Stimulated activated CD8-positive, alpha-beta memory T cell treated with anti-CD3 and anti-CD28 coated beads, Interleukin-4, amount 100 ng/mL, for 1 hour (primary cell): ENCODE measurements at places on chromosomes 4 and X.

DNA sequence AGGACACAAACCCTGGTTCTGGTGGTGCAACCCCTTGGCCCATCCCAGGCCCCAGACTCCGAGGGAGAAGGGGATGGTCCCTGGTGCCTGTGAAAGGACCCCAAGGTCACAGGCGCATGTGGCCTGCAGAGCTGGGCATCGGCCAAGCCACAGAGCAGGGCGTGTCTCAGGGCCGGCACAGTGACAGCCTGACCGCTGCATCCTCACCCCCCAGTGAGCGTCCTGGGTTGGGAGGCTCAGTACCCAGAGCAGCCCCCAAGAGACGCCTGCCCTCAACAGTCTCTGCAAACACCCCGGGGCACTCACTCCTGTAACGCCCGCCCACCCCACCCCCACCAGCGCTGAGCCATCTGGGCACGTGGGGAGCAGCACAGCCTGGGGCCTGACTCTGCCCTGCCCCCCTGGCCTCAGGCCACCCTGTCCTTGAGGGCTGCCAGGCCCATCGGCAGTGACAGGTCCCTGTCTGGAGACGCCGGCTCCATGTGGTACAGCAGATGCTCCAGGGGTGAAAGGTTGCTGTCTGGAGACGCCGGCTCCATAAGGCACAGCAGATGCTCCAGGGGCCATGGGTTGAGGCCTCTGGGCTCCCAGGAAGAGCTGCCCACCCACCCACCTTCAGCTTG is 24.5 kb upstream of the CPLX1 start:
- no peak for DNase-seq

- no peak for DNase-seq
Observed at GRCh38 chr4:185283723-185284122, 74.3 kb downstream of the SNX25 start.

GRCh38 chr4:55469979-55470378 is 74.2 kb downstream of the TMEM165 start:
- no peak for DNase-seq

GRCh38 chr4:110753466-110753865 is 130.6 kb upstream of the PITX2 start:
- no peak for DNase-seq

- no peak for DNase-seq
Observed at GRCh38 chrX:153886915-153887314, 942 bp upstream of the L1CAM start.

GRCh38 chrX:16215660-16216059 is 48.4 kb downstream of the MAGEB17 start:
- no peak for DNase-seq

GRCh38 chr4:73615613-73616012 is 4.6 kb downstream of the RASSF6 start:
- DNase-seq, result no peak

DNA sequence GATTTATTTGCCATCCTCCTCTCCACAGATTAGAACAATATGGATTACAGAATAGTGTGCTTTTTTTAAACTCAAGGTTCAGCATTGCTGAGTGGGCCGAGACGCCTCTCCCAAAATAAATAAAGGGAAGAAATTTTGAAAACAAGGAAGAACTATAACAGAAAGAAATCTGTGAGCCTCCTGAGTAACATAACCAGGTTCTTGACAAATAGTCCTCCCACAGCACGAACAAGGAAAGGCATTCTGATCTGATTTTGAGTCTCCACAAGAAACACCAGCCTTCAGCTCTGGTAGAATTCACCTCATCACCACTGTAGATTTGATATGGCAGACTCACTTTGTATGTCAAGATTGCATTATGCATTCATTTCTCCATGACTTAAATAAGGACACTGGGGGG is 173.6 kb downstream of the HHIP start:
- no peak for DNase-seq

DNA sequence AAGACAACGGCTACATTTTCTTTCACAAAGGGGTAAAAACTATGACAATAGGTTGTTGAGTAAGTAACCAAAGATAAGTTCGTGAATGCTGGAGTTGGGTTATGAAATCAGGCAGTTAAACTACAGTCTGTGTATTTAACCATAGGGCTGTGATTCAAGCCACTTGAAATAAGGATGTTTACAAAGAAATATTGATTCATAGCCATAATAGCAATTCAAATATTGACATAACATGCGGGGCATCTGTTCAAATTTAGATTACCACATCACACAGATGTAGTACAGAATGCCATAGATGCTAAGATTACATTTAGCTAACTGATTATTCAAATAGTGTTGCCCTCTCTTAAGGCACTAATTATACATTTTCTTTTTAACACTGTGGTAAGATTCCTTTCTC is 364.1 kb downstream of the FSTL5 start:
- no peak for DNase-seq

- no peak for DNase-seq
Observed at GRCh38 chrX:45619290-45619689, 418.6 kb upstream of the DIPK2B start.

- DNase-seq, result no peak
Observed at GRCh38 chr4:25861280-25861950, 1.4 kb downstream of the SEL1L3 start.

- DNase-seq, result no peak
Observed at GRCh38 chrX:111133389-111133788, 37.4 kb downstream of the PAK3 start.

- no peak for DNase-seq
Observed at GRCh38 chr4:32191961-32192360, 1471.8 kb downstream of the PCDH7 start.

- DNase-seq, result no peak
Observed at GRCh38 chrX:78199851-78200250, 60.4 kb upstream of the TAF9B start.

- DNase-seq, result no peak
Observed at GRCh38 chrX:152844256-152844655, 13.4 kb downstream of the NSDHL start.

GRCh38 chr4:37976991-37977470 is 16.8 kb downstream of the PTTG2 start:
- peak; percentile 57 for DNase-seq

GRCh38 chrX:133742602-133743305 is 242.6 kb downstream of the GPC3 start:
- no peak for DNase-seq

DNA sequence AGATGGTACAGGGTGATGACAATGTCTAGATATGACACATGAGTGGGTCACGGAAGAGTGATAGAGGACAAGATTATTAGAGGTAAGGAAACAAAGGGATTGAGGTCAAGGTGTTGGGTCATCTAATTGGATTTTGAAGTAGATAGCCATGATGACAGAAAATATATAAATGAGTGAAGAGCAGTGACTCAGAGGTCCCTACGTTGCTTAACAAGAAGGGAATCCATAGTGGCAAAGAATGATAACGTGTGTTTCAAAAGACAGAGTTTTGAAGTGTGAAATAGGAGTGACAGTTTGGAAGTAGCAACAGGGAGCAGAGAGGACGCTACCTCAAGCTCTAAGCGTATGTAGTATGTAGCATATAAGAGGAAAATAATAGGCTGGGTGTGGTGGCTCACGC is 22.2 kb upstream of the CAMK2D start:
- no peak for DNase-seq

- no peak for DNase-seq
Observed at GRCh38 chrX:107355533-107355932, 93.9 kb upstream of the FRMPD3 start.

DNA sequence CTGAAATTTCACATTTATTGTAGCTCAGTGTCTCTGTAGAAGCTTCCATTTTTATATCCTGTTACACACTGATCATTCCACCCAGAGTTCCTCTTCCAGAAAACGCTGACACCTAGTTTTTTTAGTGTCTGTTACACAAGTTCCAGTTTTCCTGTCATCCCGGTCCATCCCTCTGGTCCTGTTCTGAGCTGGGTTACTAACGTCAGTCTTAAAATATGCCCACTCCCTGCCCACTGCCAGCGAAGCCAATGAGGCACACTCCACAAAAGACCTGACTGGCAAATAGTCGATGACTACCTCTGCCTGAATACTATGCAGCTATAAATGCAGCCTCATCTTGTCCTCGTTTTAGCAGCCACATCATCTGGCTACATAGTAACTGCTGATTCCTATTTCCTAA is 30.9 kb upstream of the DDX3X start:
- DNase-seq, result no peak

DNA sequence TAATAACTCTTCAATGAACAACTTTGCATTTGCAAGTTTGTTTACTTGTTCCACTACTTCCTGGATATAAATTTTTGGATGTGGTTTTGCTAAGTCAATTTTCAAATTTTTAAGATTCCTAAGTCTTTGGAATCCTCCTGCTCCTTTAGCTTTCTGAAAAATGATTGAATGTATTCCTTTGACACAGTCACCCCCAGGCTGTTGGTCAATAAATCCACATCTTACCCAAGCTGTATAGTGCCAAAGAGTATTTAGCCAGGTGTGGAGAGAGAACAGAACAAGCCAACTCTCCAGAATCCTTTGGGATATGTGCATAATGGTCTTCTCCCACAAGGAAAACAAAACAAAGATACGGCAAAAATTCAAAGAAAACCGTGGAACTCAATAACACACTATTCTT is 56.9 kb upstream of the INTU start:
- no peak for DNase-seq

DNA sequence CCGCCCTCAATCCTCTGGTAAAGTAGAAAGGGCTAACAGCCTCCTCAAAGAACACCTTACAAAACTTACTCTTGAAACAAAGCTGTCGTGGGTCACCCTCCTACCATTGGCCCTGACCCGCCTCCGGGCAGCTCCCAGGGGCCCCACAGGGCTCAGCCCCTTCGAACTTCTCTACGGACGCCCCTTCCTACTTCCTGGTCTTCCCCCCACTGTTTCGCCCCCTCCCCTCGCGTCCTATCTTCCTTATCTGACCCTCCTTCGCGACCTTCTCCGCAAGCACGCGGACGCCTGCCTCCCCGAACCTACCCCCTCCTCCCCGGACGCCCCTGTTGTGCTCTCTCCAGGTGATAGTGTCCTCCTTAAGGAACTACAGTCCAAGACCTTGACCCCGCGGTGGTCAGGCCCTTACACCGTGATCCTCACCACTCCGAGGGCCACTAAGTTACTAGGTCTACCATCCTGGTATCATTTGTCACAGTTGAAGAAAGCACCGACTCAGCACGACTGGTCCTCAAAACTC is 963.1 kb downstream of the RPA4 start:
- DNase-seq, result no peak

- DNase-seq, result no peak
Observed at GRCh38 chr4:112751447-112751846, 114.5 kb downstream of the LARP7 start.

- no peak for DNase-seq
Observed at GRCh38 chrX:106954041-106954440, 33.8 kb downstream of the CLDN2 start.

DNA sequence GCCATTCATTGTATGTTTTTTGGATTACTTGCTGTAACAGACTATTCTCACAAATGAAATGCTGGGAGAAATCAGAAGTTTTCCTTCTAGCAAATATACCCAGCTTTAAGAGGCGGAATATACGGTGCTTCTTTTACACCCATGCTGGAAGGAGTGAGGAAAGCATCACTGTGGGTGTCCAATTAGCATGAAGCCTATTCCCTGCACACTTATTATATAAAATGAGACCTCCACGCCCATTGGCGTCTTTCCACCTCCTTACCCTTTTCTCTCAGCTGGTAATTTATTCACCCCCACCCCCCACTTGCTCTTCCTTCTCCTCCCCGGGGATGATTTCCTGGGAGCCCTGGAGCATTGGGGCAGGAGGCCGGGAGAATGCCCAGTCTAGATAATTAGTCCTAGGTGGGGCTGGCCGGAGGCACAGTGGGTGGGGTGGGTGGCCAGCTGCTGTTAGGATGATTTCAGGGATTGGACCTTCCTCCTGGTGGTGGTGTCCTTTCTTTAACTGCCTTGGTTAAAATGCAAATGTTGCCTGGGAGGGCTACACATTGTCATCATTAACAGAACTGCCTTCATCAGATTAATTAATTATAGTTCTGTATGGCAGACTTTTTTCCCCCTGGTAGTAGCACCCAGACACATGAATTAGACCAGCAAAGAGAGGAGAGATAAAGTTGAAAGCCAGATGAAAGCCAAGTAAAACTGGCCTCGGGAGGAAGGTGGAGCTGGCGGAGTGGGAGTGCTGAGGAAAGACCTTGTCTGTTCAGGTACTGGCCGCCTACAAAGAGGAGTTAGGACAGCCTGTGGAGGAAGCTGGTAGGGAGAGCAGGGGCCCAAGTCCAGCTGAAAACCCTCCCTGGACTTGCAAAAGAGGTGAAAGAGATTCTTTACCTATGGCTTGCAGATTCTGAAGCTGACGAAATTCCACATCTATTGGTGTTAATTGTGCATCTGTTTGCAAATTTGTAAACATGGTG is 11.4 kb downstream of the SHROOM2 start:
- DNase-seq, result no peak

DNA sequence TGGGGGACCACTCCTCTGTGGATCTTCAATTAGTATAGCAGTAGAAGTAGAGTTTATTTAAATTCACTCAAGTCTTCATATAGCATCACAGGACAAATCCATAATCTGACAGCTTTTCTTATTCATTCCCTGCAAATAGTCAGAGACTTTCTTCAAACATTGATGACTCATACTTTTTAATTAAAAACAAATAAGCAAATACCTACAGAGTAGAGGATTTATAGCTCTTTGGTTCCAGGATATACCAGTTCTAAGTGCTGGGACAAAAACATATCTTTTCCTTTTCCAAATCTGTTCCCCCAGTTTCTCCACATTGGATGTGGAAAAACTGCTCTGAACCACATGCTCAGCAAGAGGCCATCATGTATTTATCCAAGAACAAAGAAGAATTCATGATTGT is 24.1 kb downstream of the EMCN start:
- DNase-seq, result no peak

GRCh38 chr4:105154576-105154975 is 7.9 kb downstream of the TET2 start:
- DNase-seq, result no peak

GRCh38 chr4:1021386-1022050 is 10.1 kb downstream of the FGFRL1 start:
- DNase-seq, result no peak

DNA sequence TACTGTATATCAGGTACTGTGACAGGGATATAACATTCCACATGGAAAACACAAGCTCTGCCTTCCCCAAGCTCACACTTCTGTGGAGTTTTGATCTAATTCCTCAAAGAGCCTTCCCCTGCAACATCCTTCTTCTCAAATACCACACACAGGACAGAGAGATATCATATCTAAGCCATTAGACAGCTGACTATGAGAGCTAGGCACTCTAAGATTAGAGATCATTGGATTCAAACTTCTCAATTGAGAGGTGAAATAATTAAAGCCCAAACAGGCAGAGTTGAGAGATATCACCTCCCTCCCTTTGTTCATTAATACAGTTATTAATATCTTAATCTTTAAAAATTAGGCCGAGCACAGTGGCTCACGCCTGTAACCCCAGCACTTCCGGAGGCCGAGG is 25.0 kb downstream of the TEC start:
- DNase-seq, result no peak

DNA sequence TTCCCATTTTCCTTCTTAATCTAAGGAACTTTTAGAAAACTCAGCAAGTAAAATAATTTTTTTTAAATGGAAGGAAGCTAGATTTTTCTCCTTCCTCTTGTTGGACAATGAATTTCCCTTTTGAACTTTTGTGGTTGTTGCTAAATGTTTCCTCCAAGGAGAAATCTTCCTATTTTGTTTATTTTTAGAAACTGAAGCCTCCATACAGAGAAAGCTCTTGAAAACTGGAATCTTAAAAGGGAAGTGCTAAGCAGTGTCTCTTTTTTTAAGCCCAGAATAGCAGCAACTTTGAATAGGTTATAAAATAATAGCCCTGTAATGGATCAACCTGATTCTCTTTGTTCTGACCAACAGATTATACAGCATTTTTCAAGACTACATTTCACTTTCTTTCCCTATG is 15.1 kb upstream of the DCLK2 start:
- DNase-seq, result no peak

- no peak for DNase-seq
Observed at GRCh38 chrX:118595501-118596042, 100.0 kb downstream of the DOCK11 start.
